ENCODE measurements at places on chromosomes 13 and 19. TPM values are rescaled to one million over a fixed set of nuclear protein-coding genes. Genes with fewer than 3 reads are reported as not detected.

Gene IL27RA
- polyA plus RNA-seq: 1.2 TPM

DNA sequence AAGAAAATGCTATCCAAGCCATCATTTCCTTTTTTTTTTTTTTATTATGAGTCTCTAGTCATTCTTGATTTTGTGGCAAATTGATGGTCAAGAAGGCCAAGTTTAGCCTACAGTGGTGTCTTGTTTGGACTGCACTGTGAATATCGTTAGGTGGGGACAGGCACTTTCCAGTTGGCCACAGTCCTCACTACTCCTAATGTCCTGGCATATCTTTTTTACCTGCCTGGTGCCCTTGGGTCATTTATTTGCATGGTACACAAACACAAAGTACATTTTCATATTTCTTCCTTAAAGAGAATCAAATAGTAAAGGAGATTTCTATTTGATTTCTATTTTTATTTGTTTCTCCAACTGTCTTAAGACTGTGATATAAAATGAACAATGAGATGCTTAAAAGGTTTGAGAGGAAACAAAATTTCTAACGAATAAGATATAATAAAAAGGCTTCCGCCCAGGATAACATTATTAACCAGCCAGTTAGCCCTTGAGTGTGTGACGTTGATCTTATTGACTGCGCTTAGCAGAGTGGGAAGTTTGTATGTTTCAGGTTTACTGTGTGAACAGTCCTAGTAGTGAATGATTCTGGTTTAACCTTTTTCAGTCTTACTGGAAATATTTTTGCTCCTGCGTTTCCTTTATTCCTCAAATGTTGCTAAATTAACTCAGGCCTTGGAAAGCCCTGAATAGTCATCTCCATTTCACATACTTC is 312.0 kb downstream of the ATP8A2 start:
- no peak for DNase-seq

Gene ZNF829
- 2.2 TPM for polyA plus RNA-seq

DNA sequence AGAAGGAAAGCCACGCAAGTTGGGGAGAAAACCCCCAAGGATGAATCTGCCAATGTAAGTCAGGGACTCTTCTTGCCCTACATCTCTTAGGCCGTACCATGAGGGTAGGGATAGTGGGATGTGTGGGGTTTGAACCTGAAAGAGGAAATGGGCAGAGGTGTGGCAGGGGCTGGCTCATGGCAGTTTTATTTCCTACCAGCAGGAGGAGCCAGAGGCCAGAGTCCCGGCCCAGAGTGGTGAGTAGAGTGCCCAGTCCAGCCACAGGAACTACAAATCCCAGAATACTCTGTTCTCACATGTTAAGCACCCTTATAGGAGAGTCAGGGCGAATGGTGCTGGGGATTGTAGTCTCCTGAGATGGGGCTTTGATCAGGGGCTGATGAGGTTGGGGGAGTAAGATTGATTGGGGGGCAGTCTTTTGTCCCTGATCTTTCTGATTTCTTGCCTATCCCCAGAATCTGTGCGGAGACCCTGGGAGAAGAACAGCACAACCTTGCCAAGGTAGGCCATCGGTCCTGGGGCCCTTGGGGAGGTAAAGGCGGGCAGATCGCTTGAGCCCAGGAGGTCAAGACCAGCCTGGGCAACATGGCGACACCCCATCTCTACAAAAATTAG is 16.5 kb downstream of the VASP start:
- peak; percentile 91 for DNase-seq
